Stimulated activated CD8-positive, alpha-beta memory T cell treated with anti-CD3 and anti-CD28 coated beads, Interleukin-2, amount 100 ng/mL, for 48 hours (primary cell): ENCODE measurements at places on chromosomes 11 and 22.

GRCh38 chr22:44173154-44173553, 7.6 kb upstream of the PARVG start:
- DNase-seq: no peak

DNA sequence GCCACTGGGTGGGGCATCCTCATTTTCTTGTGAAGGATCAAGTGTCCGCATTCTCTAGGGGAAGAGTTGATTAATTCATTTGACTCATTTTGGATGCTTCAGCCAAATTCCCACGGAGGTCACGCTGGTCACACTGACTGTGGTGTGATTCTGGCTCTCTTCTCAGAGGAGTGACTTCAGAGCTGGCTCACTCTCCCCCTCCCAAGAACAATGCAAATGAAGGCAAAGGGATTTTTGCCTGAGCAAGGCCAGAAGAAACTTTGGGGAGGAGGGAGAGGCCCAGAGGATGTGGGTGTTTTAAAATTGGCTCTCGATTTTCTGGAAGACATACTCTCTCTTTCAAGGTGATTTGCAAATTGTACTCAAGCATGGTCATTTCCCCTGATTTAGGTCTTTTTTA, 51.1 kb upstream of the LMO2 start:
- DNase-seq: no peak

GRCh38 chr11:63999349-64000025, 13.2 kb downstream of the OTUB1 start:
- DNase-seq: peak; percentile 43

- no peak for DNase-seq
These were observed 15.0 kb upstream of the CYB5R2 start for GRCh38 chr11:7688238-7688826.

DNA sequence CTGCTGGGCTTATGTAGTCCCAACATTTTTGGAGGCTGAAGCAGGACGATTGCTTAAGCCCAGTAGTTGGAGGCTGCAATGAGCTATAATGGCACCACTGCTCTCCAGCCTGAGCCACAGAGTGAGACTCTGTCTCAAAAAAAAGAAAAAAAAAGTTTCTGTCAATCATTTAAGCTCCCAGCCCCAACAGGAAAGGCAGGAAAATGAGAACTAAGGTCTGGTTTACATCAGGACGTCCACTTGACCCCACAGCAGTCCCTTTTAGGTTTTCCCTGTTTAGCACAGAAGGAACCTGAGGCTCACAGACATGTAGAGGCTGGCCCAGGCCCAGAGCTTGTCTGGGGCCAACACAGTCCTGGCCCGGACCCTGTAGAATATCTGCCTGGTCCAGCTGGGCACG, 9.2 kb upstream of the TTLL1 start:
- DNase-seq: no peak

- no peak for DNase-seq
These were observed 13.5 kb downstream of the NCF4 start for GRCh38 chr22:36874309-36874696.

DNA sequence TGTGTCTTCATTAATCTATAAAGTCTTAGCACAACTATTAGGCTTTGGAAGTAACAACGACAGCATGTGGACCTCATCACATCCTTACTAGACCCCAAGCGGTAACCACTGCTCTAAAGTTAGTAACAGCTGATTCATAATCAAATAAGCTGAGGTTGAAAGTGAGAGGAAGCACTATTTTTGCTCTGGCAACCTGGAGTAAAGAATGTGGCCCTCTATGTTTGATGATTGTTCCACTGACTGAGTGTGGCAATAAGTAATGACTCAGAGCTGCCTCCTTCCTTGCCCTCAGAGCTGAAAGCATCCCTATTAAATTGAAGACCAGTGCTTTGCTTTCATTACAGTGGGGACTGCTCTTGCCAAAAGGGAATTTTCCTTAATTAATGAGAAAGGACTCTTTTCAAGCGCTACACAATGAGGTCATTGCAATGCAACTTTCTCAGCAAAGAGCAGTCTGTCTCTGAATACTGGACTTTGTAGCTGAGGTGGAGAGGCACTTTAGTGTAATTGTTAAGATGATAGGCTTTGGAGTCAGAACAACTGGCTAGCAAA, 906.1 kb upstream of the RAG2 start:
- DNase-seq: no peak

- DNase-seq: no peak
These were observed 6.3 kb downstream of the OPCML start for GRCh38 chr11:133525976-133526375.

GRCh38 chr11:8247312-8247711, 16.4 kb downstream of the LMO1 start:
- DNase-seq: no peak

DNA sequence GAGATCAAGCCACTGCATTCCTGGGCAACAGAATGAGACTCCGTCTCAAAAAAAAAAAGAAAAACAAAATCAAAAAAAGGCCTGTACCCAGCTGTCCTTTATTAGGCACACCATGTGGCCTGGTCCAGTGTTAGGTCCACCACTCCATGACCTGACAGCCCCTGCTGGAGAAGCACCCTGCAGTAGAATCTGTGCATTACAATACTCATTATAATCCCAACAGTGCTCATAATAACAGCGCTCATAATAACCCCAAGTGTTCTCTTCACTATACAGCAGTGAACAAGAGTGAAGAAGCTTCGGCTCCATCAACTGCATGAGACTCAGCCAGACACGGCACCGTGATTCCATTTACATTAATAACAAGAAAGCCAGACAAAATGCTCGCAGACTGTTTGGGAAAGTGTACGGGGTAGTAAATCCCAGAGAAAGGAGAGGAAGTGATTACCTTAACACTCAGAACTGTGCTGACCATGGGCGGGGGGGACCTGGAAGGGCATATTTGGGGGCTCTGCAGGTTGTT, 8.9 kb upstream of the EHD1 start:
- DNase-seq: no peak

GRCh38 chr11:114163830-114164401, 104.4 kb downstream of the ZBTB16 start:
- DNase-seq: no peak

DNA sequence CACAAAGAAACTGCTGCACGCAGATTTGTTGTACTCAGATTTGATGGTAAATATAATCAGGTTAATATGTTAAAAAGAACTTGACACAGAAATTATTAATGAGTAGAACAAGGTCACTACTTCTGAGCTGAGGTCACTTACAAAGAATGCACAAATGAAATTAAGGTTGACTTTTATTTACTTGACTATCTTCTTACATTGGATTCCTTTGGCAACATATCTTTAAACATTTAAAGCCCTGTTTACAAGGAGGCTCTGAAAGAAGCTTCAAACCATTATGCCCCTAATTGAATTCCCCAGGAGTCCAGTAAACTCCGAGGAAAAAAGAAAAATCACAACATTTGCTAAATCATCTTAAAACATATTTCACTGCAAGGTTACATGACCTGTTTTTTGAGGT, 245.5 kb downstream of the SOX6 start:
- no peak for DNase-seq

DNA sequence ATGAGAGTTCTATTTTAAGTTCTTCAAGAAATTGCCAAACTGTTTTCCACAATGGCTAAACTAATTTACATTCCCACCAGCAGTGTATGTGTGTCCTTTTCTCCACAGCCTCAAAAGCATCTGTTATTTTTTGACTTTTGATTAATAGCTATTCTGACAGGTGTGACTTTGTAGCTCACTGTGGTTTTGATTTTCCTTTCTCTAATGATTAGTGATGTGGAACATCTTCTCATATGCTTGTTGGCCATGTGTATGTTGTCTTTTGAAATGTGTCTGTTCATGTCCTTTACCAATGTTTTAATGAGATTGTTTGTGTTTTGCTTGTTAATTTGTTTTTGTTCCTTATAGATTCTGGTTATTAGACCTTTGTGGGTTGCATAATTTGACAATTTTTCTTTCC, 18.0 kb upstream of the RAB38 start:
- no peak for DNase-seq

DNA sequence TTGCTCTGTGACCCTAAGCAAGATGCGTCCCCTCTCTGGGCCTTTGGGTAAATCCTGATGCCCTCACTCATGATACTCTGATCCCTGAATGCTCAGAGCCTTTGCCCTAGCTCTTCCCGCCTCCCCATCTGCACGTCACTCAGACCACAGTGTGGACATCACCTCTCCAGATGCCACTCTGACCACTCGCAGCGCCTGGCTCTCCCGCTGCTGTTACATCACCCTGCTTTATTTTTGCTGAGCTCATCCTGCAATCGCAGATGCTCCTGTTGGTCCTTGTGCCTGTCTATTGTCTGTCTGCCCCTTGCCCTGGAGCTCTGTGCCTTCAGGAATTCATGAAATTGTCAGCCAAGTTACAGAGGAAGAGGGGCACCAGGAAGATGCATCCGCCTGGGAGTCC, 5.5 kb downstream of the OSM start:
- no peak for DNase-seq

GRCh38 chr11:19163617-19164016, 38.2 kb downstream of the CSRP3 start:
- no peak for DNase-seq

- no peak for DNase-seq
These were observed 96.9 kb downstream of the SLC1A2 start for GRCh38 chr11:35322318-35322979.

GRCh38 chr22:38872831-38873248, 824 bp upstream of the CBX6 start:
- DNase-seq: no peak

GRCh38 chr22:36397131-36398093, 9.6 kb upstream of the MYH9 start:
- no peak for DNase-seq

- no peak for DNase-seq
These were observed 72.4 kb upstream of the FAT3 start for GRCh38 chr11:92152245-92152644.

GRCh38 chr11:73140213-73141030, 1.7 kb downstream of the FCHSD2 start:
- DNase-seq: no peak

DNA sequence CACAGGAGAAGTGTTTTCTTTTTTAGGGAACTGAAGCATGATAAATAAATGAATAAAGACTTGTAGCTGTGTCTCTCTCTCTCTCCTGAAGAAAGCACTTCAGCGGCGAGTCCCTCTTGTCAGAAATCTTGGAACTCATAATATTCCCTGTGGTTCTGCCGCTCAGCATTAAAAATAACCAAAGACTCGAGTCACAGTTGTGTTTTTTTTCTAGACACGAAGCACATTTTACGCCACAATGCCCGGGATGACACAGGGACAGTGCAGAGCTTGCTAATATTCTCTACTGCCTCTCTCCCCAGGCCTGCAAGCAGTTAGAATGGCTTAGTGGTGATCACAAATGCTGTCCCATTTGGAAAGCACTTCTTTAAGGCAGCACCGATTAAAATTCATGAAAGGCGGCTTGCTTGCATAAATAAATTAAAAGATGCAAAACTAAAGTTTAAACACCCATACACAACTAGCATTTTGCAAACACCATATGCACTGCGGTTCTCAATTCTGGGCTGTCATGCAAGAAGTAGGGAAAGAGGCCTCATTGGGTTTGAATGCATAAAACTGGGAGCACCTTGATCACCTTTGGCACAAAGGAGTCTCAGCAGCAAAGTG, 597.4 kb downstream of the SOX6 start:
- DNase-seq: no peak

GRCh38 chr11:132332521-132332920, 962.1 kb downstream of the NTM start:
- no peak for DNase-seq

DNA sequence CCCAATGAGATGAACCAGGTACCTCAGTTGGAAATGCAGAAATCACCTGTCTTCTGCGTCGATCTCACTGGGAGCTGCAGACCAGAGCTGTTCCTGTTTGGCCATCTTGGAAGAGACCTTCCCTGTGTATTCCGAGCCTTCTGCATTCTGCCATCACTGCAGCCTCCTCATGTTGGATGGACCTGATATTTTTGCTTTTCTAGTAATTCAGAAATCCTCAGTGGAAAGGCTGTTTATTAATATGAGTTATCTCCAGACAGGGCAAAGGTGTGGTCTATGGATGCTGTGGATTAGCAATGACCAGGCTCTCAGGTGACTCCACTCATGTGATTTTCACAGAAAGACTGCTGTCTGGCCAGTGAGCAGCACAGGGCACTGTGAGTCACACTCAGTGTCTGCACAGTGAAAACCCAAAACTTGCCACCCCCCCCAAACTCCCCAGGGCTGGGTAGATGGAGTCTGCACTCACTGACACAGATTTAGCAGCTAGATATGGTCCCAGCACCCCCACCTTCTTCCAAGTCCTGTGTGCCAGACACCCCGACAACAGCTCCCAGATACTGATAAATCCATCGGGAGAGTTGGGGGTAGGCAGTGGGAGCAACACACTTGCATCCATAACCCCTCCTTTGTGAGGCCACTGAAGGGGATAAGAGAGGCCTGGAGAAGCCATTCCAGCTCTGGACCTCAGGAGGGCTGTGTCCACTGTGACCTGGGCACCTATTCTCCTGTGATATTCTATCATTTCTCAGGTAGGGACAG, 75.2 kb upstream of the TOP3B start:
- no peak for DNase-seq

GRCh38 chr11:74220376-74220775, 49.3 kb downstream of the PPME1 start:
- DNase-seq: no peak

DNA sequence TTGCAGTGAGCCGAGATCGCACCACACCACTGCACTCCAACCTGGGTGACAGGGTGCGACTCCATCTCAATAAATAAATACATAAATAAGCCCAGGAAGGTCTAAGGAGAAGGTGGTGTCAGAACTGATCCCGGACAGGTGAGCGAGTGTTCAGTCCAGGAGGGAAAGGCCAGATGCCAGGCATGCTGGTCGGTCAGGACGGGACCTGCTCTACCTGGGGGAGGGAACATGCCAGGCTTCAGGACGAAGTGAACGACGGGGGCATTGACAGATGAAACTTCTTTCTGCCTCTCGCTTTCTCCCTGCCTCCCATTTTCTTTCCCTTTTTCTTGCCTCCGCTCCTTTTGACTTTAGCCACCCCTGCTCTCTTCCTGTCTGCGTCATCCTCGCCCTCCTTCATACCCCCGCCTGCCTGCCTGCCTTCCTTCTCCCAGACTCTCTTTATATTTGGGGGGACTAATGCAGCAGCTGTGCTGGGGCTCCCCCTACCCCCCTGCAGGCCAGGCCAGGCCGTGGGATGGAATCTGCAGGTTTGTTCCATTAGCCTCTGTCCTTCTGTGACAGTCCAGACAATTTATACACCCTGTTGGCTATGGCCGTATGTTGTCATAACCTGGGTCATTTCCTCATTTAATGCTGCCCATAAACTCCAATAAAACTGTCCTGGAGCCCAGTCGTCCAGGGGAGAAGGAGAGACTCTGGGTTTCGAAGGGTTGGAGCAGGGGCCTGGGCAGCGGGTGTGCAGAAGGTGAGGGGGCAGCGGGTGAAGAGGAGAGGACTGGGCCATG, 209.2 kb upstream of the TBCEL start:
- no peak for DNase-seq

GRCh38 chr11:8079111-8079675, 1.8 kb upstream of the TUB start:
- no peak for DNase-seq

GRCh38 chr11:121555121-121555520, 102.4 kb upstream of the SORL1-AS1 start:
- no peak for DNase-seq

GRCh38 chr11:27933992-27934829, 173.7 kb downstream of the KIF18A start:
- DNase-seq: no peak
